Pulmonary artery endothelial cell (primary cell): ENCODE measurements at places on chromosomes 4 and X. TPM values are rescaled to one million over a fixed set of nuclear protein-coding genes. Genes with fewer than 3 reads are reported as not detected.

The MAGEA10 gene
- total RNA-seq: not detected in 2 replicates

The LRIT3 gene
- 0.04 TPM in 1 of 2 replicates, not detected in the other for total RNA-seq

The CCDC120 gene
- total RNA-seq: 0.42 and 0.66 TPM in 2 replicates

- no peak for DNase-seq
Measured at GRCh38 chrX:101028562-101028961, 23.3 kb downstream of the TRMT2B start.

- DNase-seq: no peak
Measured at GRCh38 chrX:74230094-74230493, 73.9 kb upstream of the ZCCHC13 start.

DNA sequence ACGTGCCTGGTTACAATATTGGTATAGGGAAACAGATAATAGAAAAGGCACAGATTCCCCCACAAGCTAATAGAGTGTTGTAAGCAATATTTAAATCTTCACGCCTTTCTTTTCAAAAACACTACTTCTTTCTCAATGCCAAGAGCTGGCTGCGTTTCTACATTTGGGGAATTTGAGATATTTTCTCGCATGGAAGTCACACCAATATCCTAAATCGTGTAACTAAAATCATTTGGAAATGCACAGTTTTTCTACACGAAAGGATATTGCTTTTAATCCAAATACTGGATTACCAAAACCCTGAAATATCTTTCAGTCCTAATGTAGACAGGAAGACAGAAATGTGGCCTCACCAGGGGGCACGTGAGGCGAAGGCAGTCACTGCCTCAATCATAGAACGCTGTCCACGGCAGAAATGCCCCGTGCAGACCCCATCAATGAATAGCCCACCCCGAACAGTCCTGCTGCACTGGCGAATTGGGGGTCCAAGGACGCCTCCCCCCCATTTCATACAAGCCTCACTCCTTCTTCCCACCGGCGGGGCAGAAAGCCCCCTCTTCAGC, 106.6 kb downstream of the NSUN7 start:
- DNase-seq: no peak
